Lower lobe of right lung (tissue), 2 donors: ENCODE measurements at places on chromosomes 2 and 18. TPM values are rescaled to one million over a fixed set of nuclear protein-coding genes. Genes with fewer than 3 reads are reported as not detected.
A peak's percentile ranks its signal among the peaks of the same experiment; 100 is the strongest.

DNA sequence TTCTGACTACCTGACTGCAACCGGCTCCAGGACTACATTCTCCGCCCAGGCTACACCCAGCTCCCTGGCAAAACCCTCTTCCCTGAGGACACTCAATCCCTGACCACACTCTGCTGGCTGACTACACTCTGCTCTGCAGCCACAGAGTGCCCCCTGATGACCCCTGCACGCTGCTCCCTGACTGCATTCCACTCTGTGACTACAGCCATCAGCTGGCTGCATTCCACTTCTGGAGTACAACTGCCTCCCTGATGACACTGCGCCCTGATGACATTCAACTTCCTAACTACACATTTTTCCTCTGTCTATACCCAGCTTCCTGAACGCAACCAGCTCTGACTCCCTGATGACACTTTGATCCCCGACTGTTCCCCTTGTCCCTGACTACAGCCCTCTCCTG, 71.3 kb upstream of the NRXN1 start:
- no peaks in the 10 kb centered on the region for H3K27me3 ChIP-seq
- H3K4me1 ChIP-seq, result no peaks in the 10 kb centered on the region
- DNase-seq, result peak; percentile 51
- no peak overlapping the region for H3K4me3 ChIP-seq
- H3K27ac ChIP-seq, result no peak overlapping the region

The NAT8 gene
- not detected for total RNA-seq

DNA sequence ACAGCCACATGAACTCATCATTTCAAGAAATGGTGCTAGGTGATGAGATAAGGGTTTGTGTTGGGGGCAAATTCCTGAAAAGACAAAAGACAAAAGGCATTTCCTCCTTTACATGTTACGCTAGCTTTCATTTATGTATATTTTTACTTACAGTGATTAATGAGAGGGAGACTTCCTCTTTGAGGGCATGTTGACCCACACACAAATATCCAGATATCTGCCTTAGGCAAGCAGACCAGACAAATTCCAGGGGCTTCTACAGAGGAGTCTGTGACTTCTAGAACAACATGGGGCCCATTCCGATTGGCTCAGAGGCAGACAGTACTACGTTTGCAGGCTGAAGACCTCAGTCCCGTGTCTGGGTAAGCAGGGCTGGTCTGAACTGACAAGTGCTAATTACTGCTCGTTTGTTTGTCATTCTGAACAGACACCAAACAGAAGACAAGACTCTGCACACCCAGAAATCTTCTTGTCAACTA, 74.8 kb upstream of the ST6GAL2 start:
- no peak overlapping the region for H3K4me3 ChIP-seq
- no peaks in the 10 kb centered on the region for H3K4me1 ChIP-seq
- no peak overlapping the region for H3K27ac ChIP-seq
- no peaks in the 10 kb centered on the region for H3K27me3 ChIP-seq
- DNase-seq, result no peak

GRCh38 chr2:194319222-194319992, 1337.6 kb upstream of the SLC39A10 start:
- no peaks in the 10 kb centered on the region for H3K4me1 ChIP-seq
- H3K4me3 ChIP-seq, result no peak overlapping the region
- no peaks in the 10 kb centered on the region for H3K27me3 ChIP-seq
- DNase-seq, result no peak

DNA sequence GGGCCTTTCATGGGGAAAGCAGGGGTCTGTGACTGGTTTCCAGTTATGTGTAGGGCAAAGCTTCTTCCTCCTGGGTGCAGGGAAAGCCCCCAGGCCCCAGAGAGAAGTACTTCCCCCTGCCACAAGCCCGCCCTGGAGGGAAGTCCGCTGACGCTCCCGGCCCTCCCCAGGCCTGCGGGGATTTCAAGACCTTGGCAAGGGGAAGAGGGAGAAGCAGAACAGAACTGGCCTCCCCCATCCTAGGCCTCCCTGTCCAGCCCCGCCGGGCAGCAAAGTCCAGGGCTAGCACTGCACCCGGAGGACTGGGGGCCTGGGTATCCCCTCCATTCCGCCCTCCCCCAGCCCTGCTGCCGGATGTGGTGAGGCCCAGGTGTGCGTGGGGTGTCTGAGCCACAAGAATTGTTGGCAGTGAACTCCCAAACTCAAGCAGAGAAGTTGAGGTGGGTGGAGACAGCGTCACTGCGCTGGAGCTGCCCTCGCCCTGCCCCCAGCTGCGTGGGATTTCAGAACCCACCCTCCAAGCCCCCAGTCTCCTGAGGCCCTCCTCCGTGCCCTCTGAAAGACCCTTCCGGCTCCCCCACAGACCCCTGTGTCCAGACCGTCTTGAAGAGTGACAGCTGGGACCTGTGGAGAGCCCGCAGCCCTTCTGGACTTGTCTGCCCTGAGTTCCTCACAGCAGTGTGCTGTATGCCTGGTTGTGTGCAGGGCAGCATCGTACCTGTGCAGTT, 1.1 kb upstream of the DUSP2 start:
- H3K4me1 ChIP-seq, result peaks cover 37% of the 10 kb centered on the region
- no peaks in the 10 kb centered on the region for H3K36me3 ChIP-seq
- DNase-seq, result peak; percentile 81

GRCh38 chr18:34862561-34862960, 152.5 kb downstream of the DTNA start:
- no peak for DNase-seq
- no peaks in the 10 kb centered on the region for H3K4me1 ChIP-seq
- H3K36me3 ChIP-seq, result no peaks in the 10 kb centered on the region
- no peak overlapping the region for H3K4me3 ChIP-seq
- H3K27me3 ChIP-seq, result no peaks in the 10 kb centered on the region

The MAB21L4 gene
- total RNA-seq, result 17.0 TPM

The UPP2 gene
- total RNA-seq, result not detected

The B4GALT6 gene
- total RNA-seq, result 4.6 TPM

DNA sequence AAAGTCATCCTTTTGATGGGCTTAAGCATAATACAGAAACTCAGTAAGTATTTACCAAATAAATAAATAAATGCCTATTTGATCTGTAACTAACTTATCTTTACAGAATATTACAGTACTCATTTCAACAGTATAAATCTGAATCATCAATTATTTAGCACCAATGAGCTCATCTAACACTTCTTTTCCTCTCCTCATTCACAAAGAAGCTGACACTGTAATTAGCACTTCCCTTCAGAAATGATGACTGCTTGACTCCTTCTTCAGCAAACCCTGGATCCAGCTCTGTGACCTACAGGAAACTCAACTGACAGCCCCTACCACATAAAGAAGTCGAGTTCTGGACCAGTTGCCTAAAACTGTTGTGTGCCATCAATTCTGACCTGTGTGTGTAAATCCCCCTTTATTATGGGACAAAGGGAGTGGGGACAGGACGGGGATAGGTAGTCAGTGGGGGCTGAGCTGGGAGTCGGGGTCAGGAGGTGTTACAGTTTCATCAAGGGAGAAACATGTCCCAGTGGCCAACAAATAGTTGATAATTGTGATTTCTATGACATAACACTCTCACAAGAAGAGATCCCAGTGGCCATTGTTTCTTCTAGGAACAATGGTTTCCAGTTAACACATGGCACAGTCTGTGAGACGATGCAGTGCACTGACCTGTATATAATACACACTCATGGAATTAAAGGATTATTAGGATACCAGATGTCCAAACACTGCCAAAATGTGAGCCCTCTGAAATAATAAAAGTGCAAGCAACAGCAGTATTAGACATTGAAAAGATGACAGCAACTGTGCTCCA, 68.7 kb downstream of the STK39 start:
- H3K27ac ChIP-seq, result no peak overlapping the region
- H3K4me3 ChIP-seq, result no peak overlapping the region
- H3K4me1 ChIP-seq, result no peaks in the 10 kb centered on the region

- H3K27me3 ChIP-seq, result no peaks in the 10 kb centered on the region
- H3K4me3 ChIP-seq, result peak overlapping the region; percentile 47
- H3K4me1 ChIP-seq, result peaks cover 22% of the 10 kb centered on the region
- H3K27ac ChIP-seq, result no peak overlapping the region
- H3K36me3 ChIP-seq, result no peaks in the 10 kb centered on the region
- no peak for DNase-seq
These were observed 17.3 kb upstream of the KLHL23 start for GRCh38 chr2:169716238-169716886.

The FAM124B gene
- 4.8 TPM for total RNA-seq

- no peak for DNase-seq
- H3K36me3 ChIP-seq, result no peaks in the 10 kb centered on the region
- no peaks in the 10 kb centered on the region for H3K27me3 ChIP-seq
- no peak overlapping the region for H3K4me3 ChIP-seq
These were observed 181.3 kb upstream of the HAAO start for GRCh38 chr2:42973726-42974125.

- no peaks in the 10 kb centered on the region for H3K27me3 ChIP-seq
- H3K36me3 ChIP-seq, result no peaks in the 10 kb centered on the region
These were observed 240.1 kb upstream of the MEX3C start for GRCh38 chr18:51437280-51438271.

DNA sequence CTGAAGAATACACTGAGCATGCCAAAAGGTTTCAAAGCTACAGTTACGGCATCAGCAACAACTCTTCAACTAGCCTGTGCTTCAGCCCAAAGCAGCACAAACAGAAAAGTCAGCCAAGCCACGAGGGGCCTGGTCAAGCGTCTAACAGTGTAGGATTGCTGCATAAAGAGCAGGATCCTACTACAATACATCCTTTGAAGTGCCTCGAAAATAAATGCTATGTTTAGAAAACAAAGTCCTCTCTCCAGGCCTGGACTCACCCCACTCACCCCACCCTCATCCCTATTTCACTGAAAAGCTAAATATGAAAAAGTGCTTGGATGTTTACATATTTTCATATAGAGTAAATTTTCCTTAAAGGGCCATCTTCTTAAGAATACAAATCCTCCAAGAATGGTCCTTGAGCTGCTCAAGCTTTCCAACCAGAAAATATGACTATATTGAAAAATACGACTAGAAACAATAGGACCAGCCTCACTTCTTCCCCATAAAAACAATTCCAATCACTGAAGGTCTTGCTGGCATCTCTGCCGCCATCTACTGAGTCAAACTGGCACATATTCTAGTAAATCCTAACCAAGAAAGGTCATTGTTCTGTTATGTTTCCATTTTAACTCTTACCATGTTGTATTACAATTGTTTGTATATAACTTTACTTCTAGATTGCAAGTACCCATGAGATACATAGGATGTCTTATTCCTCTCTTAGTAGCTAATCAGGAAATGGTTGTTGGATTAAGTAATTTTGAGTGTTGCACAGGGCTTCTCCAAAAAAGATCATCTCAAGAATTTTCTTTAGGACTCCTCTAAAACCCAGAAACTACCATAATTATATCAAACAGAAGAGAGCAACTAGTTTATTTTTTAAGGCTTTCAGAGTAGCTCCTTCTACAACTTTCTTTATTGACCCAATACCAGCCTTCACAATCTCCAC, 63.6 kb downstream of the CLHC1 start:
- H3K4me3 ChIP-seq, result no peak overlapping the region
- H3K36me3 ChIP-seq, result no peaks in the 10 kb centered on the region
- no peak for DNase-seq
- H3K27ac ChIP-seq, result no peak overlapping the region
- peaks cover 48% of the 10 kb centered on the region for H3K4me1 ChIP-seq
- no peaks in the 10 kb centered on the region for H3K27me3 ChIP-seq

GRCh38 chr2:29878898-29879297, 42.5 kb downstream of the ALK start:
- DNase-seq, result no peak
- no peak overlapping the region for H3K4me3 ChIP-seq
- no peak overlapping the region for H3K27ac ChIP-seq
- H3K36me3 ChIP-seq, result no peaks in the 10 kb centered on the region

GRCh38 chr2:152594022-152594766, 123.1 kb downstream of the PRPF40A start:
- H3K4me3 ChIP-seq, result no peak overlapping the region
- no peaks in the 10 kb centered on the region for H3K27me3 ChIP-seq
- no peak for DNase-seq
- H3K4me1 ChIP-seq, result no peaks in the 10 kb centered on the region
- no peak overlapping the region for H3K27ac ChIP-seq
- H3K36me3 ChIP-seq, result peaks cover 10% of the 10 kb centered on the region

The TIMM21 gene
- 21.6 TPM for total RNA-seq

The ITGA4 gene
- total RNA-seq, result 24.0 TPM

GRCh38 chr18:7414459-7414858, 152.7 kb upstream of the PTPRM start:
- no peaks in the 10 kb centered on the region for H3K36me3 ChIP-seq
- H3K27me3 ChIP-seq, result no peaks in the 10 kb centered on the region
- no peaks in the 10 kb centered on the region for H3K4me1 ChIP-seq
- H3K27ac ChIP-seq, result peak overlapping the region; percentile 39
- DNase-seq, result no peak

GRCh38 chr2:218960309-218961165, 1.1 kb downstream of the CDK5R2 start:
- H3K27ac ChIP-seq, result no peak overlapping the region
- no peaks in the 10 kb centered on the region for H3K36me3 ChIP-seq
- H3K4me3 ChIP-seq, result no peak overlapping the region
- peaks cover 83% of the 10 kb centered on the region for H3K27me3 ChIP-seq

DNA sequence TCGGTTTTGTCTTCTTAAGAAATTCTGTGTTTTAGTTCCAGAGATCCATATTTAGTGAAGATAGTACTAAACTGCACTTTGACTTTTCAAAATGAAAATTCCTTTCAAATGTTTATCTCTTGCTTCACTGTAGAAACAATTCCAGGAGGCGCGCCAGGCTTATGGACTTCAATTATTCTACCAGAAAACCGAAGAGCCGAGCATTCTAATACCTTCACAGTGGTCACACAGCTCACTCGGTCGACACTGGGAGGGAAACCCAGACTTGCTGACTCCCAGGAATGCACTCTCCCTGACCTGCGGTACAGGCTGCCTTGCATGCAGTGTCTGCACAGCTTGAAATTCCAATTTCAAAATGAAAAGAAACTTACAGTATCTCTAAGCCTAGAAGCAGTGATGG, 119.9 kb upstream of the PIEZO2 start:
- no peaks in the 10 kb centered on the region for H3K4me1 ChIP-seq
- no peaks in the 10 kb centered on the region for H3K27me3 ChIP-seq
- no peak for DNase-seq
- no peak overlapping the region for H3K27ac ChIP-seq
- no peaks in the 10 kb centered on the region for H3K36me3 ChIP-seq
- H3K4me3 ChIP-seq, result no peak overlapping the region

DNA sequence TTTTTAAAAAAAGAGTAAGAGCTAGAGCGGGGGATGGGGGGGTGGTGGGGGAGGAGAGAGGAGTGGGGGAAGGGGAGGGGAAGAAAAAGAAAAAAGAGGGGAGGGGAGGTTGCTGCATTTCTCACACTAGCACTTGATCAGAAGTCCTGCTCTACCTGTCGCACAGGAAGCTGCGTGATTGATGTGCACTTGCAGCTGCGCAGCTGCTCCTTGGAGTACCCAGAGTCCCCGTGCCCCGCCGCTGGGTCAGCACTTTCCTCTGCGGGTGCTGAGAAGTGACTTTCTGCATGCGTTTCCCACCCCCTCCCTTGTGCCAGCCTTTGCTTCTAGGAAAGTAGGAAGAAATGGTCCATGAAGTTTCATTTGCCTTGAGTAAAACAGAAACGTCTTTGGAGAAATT, 297.3 kb downstream of the ETAA1 start:
- H3K36me3 ChIP-seq, result no peaks in the 10 kb centered on the region
- peak; percentile 43 for DNase-seq
- H3K27ac ChIP-seq, result no peak overlapping the region
- no peak overlapping the region for H3K4me3 ChIP-seq
- H3K4me1 ChIP-seq, result no peaks in the 10 kb centered on the region
- H3K27me3 ChIP-seq, result no peaks in the 10 kb centered on the region
